ENCODE measurements at places on chromosomes 2 and 18. TPM values are rescaled to one million over a fixed set of nuclear protein-coding genes. Genes with fewer than 3 reads are reported as not detected.

MC4R gene
- not detected for total RNA-seq

COLEC11 gene
- total RNA-seq: not detected

CCDC85A gene
- total RNA-seq: 36.5 TPM

BMP10 gene
- total RNA-seq: not detected

POLR1B gene
- total RNA-seq: 15.1 TPM

EHD3 gene
- total RNA-seq: 49.8 TPM

GATA6 gene
- total RNA-seq: 0.38 TPM

EPG5 gene
- 46.3 TPM for total RNA-seq

GRCh38 chr2:176121190-176122051, 1.1 kb upstream of the HOXD9 start:
- no peak for DNase-seq

DNA sequence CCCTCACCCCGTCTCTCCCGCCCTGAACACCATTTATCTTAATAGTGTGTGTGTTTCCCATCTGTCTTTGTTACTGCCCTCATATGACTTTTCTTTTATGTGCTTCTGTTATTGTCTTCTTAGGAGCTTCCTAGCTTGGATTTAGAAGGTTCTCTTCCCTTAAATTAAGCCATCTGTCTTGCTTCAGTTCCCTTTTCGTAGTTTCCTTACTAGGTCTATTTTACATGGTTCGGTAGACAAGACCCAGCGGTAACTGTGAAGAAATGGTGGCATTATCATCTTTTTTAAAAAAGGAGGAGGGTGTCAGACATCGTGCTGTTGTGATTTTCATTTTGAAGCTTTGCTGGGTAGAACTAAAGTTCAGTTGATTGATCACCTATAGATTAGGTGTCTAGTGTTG, 10.3 kb downstream of the NCK2 start:
- no peak for DNase-seq

DNA sequence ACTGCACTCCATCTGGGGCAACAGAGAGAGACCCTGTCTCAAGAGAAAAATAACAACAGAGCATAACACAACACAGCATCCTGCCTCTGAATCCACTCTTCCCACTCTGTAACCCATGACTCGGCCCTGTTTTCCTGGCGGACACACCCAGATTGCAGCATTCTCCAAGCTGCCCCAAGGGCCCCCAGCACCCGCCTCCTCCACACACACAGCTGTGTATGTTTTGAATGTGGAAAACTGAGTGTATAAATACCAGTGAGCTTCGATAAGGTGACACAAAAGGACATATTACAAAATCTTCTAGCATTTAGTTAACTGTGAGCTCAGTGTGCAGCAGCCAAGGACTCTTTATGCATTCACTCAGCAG, 13.0 kb downstream of the IMPA2 start:
- DNase-seq: peak; percentile 67

DNA sequence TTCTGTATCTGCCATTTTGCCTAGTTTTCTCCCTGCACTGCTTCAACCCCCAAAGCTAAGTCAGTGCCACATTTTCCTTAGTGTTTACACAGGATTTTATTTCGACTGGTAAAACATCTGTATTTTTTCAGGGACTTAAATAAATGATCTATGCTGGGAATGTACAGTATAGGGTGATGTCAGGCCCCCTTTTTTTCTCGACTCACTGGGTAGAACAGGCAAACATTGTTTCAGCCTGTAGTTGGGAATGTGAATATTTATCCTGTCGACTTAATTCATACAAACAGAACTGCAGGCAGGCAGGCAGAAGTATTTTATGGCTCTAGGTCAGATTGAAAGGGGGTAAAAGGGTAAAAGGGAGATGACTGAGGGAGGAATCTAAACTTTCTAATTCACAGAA, 123.5 kb upstream of the ZFP36L2 start:
- no peak for DNase-seq

- DNase-seq: no peak
These were observed 14.8 kb downstream of the KCNIP3 start for GRCh38 chr2:95311815-95312542.

DNA sequence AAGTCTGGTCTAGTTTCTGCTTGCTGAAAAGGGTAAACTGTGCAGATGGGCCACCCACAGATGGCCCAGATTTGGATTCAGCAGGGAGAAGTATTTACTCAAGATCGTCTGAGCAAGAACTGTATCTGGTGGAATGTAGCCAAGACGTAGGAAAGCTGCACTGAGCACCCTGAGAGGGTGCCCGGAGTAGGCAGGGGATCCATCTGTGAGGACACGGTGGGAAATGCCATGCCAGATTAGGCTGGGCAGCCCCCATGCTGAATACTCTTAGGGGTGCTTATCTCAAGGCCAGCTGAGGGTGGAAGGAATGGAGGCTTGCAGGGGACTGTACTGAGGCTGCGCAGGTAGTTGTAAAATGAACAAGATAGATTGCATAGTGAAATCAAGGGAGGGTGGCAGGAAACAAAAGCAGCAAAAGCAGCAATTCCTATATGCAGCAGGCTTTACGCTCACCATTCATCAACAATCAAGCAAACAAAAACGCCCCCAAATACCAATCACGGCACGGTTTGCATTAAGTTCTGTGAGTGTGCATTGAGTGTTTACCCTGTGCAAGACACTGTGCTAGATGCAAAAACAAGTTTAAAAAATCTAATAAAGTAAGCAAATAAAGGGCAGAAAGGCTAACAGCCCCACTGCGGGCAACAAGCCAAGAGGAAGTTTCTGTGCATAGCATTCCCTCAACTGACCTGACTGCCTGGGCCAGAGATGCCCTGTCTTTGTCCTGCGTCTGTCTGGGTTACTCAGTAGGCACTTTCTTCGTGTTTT, 32.2 kb upstream of the LPIN2 start:
- DNase-seq: no peak

DNA sequence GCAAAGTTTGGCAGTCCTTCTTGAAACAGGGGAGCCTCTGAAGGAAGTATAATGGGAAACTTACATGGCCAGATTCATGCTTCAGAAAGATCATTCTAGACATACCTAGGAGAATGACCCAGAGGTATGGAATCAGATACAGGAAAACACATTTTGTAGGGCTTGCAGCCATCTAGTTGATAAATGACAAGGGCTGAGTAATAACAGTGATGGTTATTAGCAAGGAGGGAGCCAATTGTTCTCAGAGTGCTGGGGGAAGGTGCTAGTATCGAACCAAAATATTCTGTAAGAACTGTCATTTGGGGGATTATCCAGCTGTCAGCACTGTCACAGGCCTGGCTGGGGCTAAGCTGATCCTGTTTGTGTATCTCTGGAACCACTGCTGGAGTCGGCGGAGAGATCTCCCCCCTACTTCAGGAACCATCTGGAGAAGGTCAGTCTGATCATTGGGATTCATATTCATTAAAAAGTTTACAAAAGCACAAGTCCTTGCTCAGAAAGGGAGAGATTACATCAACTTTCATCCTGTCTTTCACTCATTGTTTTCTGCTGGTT, 113.8 kb upstream of the THSD7B start:
- DNase-seq: no peak

- no peak for DNase-seq
These were observed 126.8 kb downstream of the ATP9B start for GRCh38 chr18:79195716-79196683.

- DNase-seq: no peak
These were observed 30.6 kb downstream of the SOWAHC start for GRCh38 chr2:109644571-109645275.

- no peak for DNase-seq
These were observed 106.9 kb upstream of the SP3 start for GRCh38 chr2:174072069-174072468.

DNA sequence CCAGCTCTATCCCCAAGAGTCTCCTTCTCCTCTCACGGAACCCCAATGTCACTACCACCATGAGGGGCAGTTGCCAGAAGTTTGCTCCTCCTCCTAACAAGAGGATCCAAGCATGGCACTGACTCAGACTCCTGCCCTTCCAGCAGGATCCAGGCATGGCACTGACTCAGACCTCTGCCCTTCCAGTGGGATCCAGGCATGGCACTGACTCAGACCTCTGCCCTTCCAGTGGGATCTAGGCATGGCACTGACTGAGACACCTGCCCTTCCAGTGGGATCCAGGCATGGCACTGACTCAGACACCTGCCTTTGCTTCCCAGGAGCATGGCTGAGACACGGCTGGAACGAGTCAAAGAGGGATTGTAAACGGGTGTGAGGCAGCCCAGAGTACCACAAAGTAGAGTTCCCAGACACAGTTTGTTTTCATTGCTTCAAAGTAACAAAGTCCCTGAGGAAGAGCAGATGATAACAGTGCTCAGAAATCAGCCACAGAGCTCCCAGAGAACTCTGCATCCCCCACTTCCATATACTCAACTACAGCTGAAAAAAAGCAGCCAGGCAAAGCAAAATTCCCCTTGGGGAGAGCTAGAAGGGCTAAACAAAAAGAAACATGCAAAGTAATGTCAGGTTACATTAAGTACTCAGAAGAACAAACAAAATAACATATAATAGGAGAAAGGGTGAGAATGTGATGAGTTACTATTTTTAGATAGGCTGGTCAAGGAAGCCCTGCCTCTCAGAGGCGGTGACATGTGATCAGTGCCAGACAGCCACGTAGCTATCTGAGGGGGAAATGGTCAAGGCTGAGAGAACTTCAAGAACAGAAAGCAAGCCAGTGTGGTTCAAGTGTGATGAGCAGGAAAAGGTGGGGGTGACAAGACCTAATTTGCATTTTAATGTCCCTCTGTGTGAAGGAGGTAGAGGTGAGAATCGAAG, 3.0 kb downstream of the BUB1 start:
- DNase-seq: peak; percentile 46

DNA sequence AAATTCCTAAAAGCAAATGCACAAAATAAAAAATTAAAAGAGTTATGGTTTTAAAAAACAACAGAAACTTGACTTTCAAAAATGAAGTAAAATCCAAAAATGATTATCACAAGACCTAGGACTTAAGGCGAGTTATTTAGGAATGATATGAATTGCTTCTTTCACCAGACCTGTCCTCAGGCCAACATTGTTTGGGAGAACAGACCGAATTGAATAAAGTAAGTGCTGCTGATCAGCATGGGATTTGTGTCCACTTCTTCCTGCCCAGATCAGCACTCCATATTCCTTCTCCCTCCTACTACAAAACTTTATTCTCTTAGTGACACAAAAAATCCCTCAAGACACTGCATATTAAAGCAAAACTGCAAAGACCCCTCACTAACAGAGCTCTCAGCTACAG, 39.1 kb downstream of the WDFY1 start:
- DNase-seq: no peak

DNA sequence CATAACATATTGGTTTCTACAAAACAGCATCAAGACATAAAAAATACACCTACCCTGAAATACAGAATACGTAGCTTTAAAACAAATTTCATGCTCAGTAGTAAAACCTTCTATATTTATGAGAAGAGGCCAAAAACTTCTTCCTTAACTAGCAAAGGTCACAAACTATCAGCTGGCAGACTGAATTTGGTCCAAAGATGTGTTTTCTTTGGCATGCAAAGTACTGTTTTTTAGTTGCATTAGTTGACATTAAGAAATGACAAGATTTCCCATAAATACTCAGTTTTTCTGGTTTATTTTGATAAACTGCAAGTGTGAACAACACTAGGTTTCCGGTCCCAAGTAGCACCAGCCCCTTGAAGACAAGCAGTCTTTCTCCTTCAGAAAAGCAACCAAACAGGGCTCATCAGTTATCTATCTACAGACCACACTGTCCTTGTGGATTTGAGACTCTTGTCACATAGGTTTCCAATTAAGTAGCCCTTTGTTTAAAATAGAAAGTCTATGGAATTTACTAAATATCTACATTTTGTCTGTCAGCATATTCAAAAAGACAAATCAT, 35.6 kb downstream of the SLC25A12 start:
- no peak for DNase-seq

DNA sequence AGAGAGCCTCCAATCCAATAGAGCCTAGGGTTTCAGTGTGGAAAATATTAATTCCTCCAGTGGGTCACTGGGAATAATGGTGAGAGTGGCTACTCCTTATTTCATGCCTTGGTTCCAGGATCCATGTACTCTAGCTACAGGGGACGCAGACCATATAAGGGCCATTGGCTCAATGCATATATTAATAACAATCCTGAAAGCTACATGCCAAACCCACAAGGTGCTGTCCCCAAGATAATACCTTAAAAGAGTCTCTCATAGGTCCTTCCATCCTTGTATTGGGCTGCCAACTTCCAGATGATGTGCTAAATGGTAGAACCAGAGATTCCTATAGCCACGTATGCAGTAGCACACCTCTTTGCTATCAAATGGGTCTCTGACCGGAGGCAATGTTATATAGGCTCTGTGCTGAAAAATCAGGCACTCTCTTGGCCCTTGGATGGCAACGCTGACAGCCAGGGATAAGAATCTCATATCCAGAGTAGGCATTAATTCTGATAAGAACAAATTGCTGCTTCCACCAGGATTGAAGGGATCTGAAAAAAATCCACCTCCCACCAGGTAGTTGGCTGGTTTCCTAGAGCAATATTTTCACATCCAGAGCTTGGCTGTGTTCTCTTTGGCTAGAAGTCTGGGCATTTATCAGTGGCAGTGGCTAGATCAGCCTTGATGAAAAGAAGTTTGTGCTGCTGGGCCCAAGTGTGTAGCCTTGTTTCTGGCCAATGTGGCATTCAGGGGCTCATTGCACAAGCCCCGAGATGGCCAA, 218.1 kb upstream of the MGAT5 start:
- DNase-seq: no peak

DNA sequence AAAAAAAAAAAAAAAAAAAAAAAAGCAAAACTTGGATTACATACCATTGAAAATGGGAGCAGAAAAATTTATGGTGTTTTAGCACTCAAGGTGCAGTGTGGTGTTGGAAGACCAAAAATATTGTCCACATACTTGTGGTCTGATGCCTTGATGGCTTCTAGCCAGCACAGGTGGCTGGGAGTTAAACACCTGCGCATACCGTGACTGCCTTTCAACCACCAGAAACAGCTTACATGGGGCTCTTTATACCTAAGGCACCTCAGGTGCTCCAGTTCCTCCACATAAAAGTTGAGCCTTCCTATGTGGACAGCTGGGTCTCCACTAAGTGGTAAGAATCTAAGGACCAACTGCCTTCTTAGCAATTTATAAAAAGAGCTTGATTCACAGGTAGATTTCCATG, 802.6 kb upstream of the CELF4 start:
- no peak for DNase-seq

DNA sequence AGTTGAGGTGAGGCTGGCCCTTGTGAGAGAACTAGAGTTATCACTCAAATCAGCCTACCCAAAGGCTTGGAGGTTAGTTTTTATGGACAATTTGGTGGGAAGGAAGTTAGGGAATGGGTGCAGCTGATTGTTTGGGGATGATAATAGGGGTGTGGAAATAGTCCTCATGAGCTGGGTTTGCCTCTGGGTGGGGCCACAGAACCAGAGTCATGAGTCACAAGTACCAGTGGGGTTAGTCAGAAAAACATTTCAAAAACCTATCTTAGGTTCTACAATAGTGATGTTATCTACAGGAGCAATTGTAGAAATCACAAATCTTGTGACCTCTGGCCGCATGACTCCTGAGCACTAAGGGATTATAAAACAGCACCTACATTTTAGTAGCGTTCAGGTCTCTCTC, 630.1 kb upstream of the PIK3C3 start:
- no peak for DNase-seq

All from HFFc6 (cell line).